ENCODE measurements at places on chromosomes 12 and 14. TPM values are rescaled to one million over a fixed set of nuclear protein-coding genes. Genes with fewer than 3 reads are reported as not detected.

- no peaks in the 10 kb centered on the region for H3K36me3 ChIP-seq
- peaks cover 35% of the 10 kb centered on the region for H3K4me1 ChIP-seq
- no peak overlapping the region for H3K4me3 ChIP-seq
- H3K27me3 ChIP-seq: no peaks in the 10 kb centered on the region
Observed at GRCh38 chr14:101369194-101369915, 191.9 kb upstream of the DIO3 start.

GRCh38 chr14:24172871-24173281 lies 996 bp downstream of the REC8 start:
- no peak overlapping the region for H3K4me3 ChIP-seq
- peaks cover 22% of the 10 kb centered on the region for H3K4me1 ChIP-seq
- H3K27ac ChIP-seq: peak overlapping the region; percentile 75

DNA sequence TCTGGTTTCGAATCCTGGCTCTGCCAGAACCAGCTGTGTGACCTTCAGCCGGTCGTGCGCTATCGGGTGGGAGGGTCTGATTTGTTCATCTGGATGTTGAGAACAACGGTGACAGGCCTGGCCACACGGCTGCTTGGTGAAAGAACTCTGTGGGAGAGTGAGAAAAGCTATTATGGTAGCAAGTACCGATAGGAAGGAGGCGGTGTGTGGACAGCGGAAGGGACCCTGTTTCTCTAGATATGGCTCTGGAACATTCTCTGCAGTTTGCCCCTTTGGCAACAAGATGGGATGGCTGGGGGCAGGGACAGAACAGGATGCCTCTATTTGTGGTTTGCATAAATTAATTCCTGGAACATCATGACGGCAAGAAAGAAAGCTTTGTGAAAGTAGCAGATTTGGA lies 347.3 kb downstream of the AACS start:
- H3K4me1 ChIP-seq: no peaks in the 10 kb centered on the region
- H3K4me3 ChIP-seq: no peak overlapping the region
- no peak for DNase-seq
- no peak overlapping the region for H3K27ac ChIP-seq
- H3K27me3 ChIP-seq: no peaks in the 10 kb centered on the region

DNA sequence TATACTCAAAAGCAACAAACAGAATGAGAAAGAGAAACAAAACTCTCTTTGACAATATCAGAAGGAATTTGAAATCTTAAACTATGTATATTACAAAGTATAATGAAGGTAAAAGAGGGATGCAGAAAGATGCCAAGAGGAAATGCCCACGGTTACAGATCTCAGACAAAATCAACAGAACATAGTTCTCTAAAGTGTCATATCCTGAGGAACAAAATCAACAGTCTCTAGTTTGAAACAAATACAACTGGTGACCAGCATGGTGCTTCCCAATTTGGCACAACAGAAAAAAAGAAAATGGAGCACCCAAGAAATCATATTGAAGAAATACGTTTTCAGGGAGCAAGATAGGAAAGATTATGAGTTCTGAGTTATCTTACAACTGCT lies 116.5 kb downstream of the METTL25 start:
- no peak for DNase-seq
- no peaks in the 10 kb centered on the region for H3K4me1 ChIP-seq
- no peaks in the 10 kb centered on the region for H3K27me3 ChIP-seq
- no peak overlapping the region for H3K4me3 ChIP-seq
- no peak overlapping the region for H3K27ac ChIP-seq

GRCh38 chr12:132445884-132446632 lies 43.9 kb upstream of the FBRSL1 start:
- no peaks in the 10 kb centered on the region for H3K36me3 ChIP-seq
- H3K4me3 ChIP-seq: peak overlapping the region; percentile 24
- no peaks in the 10 kb centered on the region for H3K27me3 ChIP-seq
- peak overlapping the region; percentile 38 for H3K27ac ChIP-seq
- no peak for DNase-seq

DNA sequence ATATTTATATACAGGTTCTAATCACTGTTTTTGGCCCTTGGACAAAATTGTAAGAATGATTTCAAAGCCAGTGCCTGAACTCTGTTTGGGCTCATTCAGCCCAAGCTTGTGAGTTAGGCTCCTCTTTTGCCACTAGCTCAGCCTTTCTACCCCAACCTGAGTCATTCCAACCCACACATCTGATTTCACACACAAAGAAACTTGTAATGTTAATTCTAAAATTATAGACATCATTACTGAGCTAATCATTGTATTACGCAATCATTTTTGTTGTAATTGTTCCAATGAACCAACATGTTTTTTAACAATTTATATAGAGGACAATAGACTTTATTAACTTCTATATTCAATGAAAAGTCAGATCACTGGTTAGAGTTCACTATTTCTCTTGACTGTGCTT lies 441.1 kb downstream of the ETNK1 start:
- no peaks in the 10 kb centered on the region for H3K27me3 ChIP-seq
- H3K27ac ChIP-seq: no peak overlapping the region
- H3K36me3 ChIP-seq: no peaks in the 10 kb centered on the region
- H3K4me1 ChIP-seq: no peaks in the 10 kb centered on the region

DNA sequence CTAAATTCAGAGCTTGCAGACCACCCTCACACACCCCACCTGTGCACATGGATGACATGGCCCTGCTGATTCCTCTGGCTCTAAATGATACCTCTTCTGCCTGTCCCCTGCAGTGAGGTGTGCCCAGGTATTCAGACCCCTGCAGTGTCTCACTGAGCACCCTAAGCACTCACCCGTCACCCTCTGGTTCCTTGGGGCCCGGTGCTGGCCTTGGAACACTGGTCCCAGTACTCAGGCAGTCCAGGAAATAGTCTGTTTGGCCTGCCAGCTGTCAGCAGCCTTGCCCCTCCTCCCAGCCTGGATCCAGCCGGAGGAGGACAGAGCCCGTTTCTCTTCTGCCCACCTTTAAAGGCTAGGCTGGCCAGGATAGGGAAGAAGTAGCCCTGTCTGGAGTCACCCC lies 44.9 kb downstream of the ESRRB start:
- H3K36me3 ChIP-seq: no peaks in the 10 kb centered on the region
- H3K27ac ChIP-seq: no peak overlapping the region
- H3K4me1 ChIP-seq: no peaks in the 10 kb centered on the region
- DNase-seq: no peak
- H3K4me3 ChIP-seq: no peak overlapping the region

- H3K27me3 ChIP-seq: no peaks in the 10 kb centered on the region
- H3K27ac ChIP-seq: peak overlapping the region; percentile 92
- DNase-seq: no peak
Observed at GRCh38 chr12:11795913-11796459, 146.5 kb downstream of the ETV6 start.

- no peak overlapping the region for H3K27ac ChIP-seq
- H3K4me1 ChIP-seq: peaks cover 6% of the 10 kb centered on the region
- no peaks in the 10 kb centered on the region for H3K36me3 ChIP-seq
- H3K27me3 ChIP-seq: no peaks in the 10 kb centered on the region
- DNase-seq: no peak
Observed at GRCh38 chr12:29804019-29804418, 20.3 kb upstream of the TMTC1 start.

- no peak overlapping the region for H3K4me3 ChIP-seq
- no peak for DNase-seq
- no peaks in the 10 kb centered on the region for H3K36me3 ChIP-seq
- peak overlapping the region; percentile 32 for H3K27ac ChIP-seq
Observed at GRCh38 chr12:3313675-3314663, 177.0 kb upstream of the PRMT8 start.

GRCh38 chr12:101671833-101672232 lies 25.6 kb upstream of the CHPT1 start:
- no peak overlapping the region for H3K27ac ChIP-seq
- no peak for DNase-seq
- H3K4me3 ChIP-seq: no peak overlapping the region
- H3K36me3 ChIP-seq: no peaks in the 10 kb centered on the region
- H3K4me1 ChIP-seq: no peaks in the 10 kb centered on the region
- no peaks in the 10 kb centered on the region for H3K27me3 ChIP-seq

DNA sequence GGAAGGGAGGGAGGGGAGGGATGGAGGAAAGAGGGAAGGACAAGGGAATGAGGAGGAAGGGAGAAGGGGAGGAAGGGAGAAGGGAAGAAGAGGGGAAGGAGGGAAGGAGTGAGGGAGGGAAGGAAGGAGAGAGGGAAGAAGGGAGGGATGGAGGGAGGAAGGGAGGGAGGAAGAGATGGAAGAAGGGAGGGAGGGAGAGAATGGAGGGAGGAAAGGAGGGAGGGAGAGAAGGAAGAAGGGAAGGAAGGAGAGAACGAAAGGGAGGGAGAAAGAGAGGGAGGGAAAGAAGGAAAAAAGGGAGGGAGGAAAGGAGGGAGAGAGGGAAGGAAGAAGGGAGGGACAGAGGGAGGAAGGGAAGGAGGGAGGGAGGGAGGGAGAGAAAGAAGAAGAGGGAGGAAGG lies 49.5 kb downstream of the RIMBP2 start:
- H3K27me3 ChIP-seq: no peaks in the 10 kb centered on the region
- no peaks in the 10 kb centered on the region for H3K4me1 ChIP-seq
- H3K36me3 ChIP-seq: no peaks in the 10 kb centered on the region

DNA sequence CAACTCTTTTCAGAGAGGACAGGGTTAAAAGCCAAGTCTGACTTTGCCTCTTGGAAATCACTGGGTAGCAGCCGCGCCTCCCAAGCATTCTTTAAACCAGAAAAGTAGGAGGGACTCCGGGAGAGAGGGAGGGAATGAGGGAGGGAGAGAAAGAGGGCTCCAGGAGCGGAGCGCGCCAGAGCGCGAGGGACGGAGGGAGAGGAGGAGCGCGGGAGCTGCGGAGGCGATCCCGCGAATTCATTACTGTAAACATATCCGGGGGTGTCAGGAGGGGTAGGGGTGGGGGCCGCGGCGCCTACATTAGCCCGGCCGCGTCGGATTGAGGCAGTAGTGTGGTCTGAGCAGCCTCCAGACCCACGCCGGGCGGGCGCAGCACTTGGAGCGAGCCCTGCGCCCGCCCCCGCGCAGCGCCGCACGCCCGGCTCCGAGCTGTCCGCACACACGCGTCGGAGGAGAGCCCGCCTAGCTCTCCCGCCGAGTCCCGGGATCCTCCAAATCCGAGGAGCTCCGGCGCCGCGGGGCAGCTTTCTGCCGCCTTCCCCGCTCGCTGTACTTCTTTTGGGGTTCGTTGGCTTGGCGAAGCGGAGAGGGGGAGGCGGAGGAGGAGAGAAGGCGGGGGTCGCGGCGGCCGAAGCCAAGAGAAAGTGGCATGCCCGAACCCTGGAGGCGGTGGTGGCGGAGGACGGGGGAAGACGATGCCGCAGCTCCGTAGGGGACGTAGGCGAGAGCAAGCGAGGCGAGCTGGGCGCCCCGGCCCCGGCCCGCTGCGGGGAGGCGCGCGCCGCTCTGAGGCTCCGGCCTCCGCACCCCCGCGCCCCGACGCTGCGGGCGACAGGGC lies 3.3 kb downstream of the FLRT2 start:
- H3K4me1 ChIP-seq: peaks cover 63% of the 10 kb centered on the region
- H3K36me3 ChIP-seq: no peaks in the 10 kb centered on the region
- peak overlapping the region; percentile 60 for H3K4me3 ChIP-seq
- peaks cover 14% of the 10 kb centered on the region for H3K27me3 ChIP-seq
- DNase-seq: no peak

DNA sequence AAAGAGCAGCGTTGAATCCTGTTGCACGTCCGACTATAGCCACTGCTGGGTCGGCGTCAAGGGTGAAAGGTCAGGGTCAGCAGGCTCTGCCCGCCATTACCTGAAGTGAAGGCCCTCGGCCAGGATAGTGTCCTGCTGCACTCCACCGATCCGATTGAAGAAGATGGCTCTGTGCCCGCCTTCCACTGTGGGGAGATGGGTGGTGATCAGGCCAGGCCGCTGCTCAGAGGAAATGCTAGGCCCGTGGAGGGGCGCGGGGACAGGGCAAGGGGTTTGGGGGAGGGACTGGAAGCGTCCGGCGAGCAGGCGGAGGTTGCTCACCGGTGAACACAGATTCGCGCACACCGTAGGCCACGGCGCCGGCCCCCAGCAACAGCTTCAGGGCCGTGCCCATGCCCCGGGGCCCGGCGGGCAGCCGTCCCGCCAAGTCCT lies 352 bp downstream of the PHB2 start:
- peaks cover 39% of the 10 kb centered on the region for H3K4me1 ChIP-seq
- H3K27me3 ChIP-seq: no peaks in the 10 kb centered on the region
- peak overlapping the region; percentile 90 for H3K27ac ChIP-seq
- no peak for DNase-seq

DNA sequence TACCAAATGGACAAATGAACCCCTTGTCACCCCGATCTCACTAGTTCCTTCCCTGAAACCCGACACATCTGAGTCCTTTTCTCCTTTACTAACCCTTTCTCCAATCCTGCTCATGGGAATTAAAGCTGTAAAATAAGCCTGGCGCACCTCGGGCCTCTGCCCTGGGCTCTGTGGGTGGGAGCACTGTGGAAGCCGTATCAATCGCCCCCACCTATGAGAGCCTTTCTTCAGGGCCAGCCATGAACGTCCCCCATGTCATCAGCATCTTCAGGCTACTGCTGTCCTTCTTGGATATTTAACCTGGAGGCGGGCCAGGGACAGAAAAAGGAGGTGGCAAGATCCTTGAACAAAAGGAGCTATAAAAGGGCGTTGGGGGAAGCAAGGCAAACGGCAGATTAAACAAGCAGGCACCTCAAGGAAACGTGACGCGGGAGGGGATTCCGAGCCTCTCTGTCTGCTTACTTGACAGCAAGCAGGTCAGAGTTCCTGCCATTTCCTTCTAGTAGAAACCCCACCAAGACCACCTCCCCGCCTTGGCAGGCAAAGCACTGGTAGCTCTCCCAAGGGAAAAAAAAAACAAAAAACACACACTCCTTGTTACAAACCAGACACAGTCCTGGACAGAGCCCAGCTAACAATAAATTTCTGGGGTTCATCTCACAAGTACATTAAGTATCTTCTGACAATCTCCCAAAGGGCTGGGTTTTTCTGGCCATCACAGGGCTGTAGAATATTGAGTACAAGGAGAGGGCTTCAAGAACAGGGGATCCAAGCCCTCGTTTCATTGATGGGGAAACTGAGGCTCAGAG lies 62.9 kb downstream of the DPF3 start:
- DNase-seq: no peak
- H3K27ac ChIP-seq: peak overlapping the region; percentile 68
- H3K4me1 ChIP-seq: peaks cover 15% of the 10 kb centered on the region
- no peak overlapping the region for H3K4me3 ChIP-seq

Gene SAV1
- total RNA-seq: 34.5 TPM

Gene RASSF3
- 124 TPM for total RNA-seq

Gene CLEC1B
- not detected for total RNA-seq

Gene ACVRL1
- 124 TPM for total RNA-seq

Gene ASCL1
- total RNA-seq: not detected

Gene CSAD
- total RNA-seq: 10.8 TPM

Gene LBHD2
- total RNA-seq: not detected

Gene FOXG1
- 0.65 TPM for total RNA-seq

Data from esophagus muscularis mucosa (tissue), 4 donors.